Kidney epithelial cell (primary cell): ENCODE measurements at places on chromosomes 1 and 21. TPM values are rescaled to one million over a fixed set of nuclear protein-coding genes. Genes with fewer than 3 reads are reported as not detected.

- DNase-seq: no peak
These were observed 345.5 kb upstream of the LYPLAL1 start for GRCh38 chr1:218828125-218828650.

Gene KCNJ10
- total RNA-seq: 0.04 TPM in 1 of 2 replicates, not detected in the other

DNA sequence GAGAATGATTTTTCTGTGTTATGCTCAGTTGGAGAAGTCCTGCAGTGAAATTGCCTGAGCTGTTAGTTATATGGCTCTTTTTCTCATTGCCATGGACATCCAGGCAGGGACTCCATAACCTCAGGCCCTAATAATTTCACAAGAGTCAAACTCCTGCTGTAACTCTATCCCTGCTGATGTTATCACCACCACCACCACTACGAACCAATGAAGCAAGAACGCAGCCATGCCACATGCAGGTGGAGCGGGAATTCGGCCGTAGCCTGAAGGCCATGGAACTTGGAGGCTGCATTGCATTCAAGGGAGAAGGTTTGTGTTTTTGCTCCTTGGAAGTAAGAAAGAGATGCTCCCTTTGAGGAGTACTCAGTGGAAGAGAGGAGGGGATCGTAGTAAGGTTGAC is 16.8 kb upstream of the DLGAP3 start:
- DNase-seq: peak; percentile 2

Gene CHI3L1
- total RNA-seq: 1.5 and 2.1 TPM in 2 replicates

GRCh38 chr1:202162418-202163280 is 2.2 kb upstream of the PTPN7 start:
- DNase-seq: no peak

GRCh38 chr21:33761441-33762036 is 119.2 kb downstream of the ITSN1 start:
- peak; percentile 98 for DNase-seq

Gene LEMD1
- 4.3 and 5.1 TPM in 2 replicates for total RNA-seq

DNA sequence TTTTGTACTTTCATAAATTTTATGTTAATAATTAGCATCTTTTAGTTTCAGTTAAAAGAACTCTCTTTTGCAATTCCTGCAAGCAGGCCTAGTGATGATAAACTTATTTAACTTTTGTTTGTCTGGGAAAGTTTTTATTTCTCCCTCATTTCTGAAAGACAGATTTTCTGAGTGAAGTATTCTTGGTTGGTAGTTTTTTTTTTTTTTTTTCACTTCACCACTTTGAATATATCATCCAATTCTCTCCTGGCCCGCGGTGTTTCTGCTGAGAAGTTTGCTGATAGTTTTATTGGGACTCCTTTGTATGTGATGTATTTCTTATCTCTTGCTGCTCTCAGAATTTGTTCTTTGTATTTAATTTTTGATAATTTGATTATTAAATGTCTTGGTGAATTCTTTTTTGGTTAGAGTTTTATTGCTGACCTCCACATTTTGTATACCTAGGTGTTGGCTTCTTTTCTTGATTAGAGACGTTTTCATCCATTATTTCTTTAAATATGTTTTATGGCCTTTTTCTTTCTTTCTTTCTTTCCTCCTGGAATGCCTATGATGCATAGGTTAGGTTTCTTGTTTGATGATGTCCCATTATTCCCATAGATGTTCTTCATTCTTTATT is 45.9 kb downstream of the BRINP2 start:
- DNase-seq: no peak

GRCh38 chr1:70387507-70387906 is 23.6 kb upstream of the CTH start:
- DNase-seq: no peak

Gene TRAF3IP3
- total RNA-seq: not detected in 2 replicates

- DNase-seq: no peak
These were observed 111.7 kb downstream of the ADGRL4 start for GRCh38 chr1:78894811-78895210.

GRCh38 chr21:35954066-35954465 is 106.3 kb downstream of the SETD4 start:
- DNase-seq: no peak

GRCh38 chr1:231274119-231274825 is 33.3 kb downstream of the GNPAT start:
- DNase-seq: peak; percentile 18
